ENCODE measurements at places on chromosomes 6 and 20.

DNA sequence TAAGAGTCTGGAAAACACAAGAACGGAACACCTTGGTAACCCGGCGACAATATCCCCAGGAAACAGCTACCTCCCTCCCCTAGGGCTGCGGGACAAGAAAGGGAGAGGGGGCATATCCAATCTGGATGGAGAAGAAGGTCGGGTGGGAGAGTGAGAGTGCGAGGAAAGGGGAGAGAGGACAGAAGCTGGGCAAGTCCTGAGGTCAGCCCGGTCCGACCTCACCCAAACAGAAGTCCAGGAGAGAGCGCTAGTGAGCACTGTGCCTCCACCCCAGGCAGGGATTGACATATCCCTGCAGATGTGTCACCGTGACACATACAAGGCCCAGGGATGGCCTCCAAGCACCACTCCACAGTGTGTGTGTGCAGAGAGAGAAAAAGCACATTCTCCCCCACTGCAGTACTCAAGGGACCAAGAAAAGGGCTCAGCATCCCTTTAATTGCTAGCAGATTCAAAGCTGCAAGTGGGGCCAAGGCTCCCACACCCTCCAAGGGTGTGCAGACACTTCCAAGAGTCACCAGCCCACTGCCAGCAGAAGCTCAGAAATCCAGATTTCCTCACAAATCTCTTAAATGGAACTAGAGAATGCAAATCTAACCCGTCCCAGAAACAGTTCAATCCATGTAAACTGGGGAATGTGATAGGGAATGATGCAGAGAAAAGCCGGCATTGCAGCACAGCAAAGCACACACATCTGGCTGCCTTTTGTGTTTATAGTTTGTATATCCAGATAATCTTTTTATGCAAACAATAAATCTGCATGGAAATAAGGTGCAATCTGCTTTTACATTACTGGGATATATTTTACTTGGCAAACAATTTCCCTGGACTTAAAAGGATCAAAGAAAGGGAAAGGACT lies 3.1 kb downstream of the PXDC1 start:
- DNase-seq, result no peak

DNA sequence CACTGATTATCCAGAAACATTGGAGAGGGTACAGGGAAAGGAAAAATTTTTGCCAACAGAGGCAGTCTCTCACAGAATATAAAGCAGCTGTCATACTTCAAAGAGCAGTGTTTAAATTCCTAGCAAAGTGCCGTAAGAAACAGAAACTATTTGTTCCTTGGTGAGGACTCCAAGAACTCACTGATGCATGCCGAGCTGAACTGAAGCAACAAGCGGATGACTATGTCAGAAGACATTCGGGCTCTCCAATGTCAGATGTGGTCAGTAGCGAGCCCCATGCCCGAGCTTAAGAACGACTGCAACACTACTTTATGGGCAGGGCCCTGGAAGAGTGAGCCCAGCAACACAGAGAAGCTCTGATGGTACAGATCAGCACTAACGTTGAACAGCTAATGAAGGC lies 54.7 kb downstream of the OR2B6 start:
- no peak for DNase-seq

- no peak for DNase-seq
Observed at GRCh38 chr20:19996222-19996621, 20.9 kb upstream of the NAA20 start.

DNA sequence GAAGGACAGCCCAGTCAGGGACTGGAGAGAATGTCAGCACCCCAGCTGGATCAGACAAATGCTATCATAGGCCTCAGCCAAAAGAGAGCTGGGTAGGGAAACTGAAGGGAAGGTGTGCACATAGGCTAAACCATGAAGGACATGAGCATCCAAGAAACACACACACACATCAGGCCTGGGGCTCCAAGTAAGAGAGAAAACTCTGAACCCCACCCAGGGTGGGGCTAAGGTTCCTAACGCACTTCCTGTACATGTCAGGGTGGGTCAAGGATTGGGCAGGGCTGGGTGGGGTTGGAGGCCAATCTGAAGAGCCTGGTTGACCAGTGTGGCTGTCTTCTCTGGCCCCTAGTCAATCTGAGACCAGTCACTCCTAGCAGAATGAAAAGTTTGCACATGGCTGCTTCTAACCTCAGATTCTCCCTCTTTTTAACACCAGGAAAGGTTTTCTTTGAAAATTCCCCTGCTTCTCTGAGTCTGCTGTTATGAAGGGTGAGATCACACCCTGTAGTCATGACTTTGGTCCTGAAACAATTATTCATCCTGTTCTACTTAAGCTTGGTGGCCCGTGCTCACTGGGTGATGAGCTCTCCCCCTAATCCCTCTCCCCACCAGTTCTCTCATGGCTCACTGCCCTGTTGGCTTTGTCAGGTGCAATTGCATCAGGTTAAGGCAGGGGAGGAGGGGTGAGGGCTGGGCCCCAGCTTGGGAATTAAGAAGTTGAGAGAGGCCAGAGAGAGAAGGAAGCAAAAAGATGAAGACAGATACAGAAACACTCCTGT lies 88.4 kb downstream of the MAFB start:
- DNase-seq, result no peak

DNA sequence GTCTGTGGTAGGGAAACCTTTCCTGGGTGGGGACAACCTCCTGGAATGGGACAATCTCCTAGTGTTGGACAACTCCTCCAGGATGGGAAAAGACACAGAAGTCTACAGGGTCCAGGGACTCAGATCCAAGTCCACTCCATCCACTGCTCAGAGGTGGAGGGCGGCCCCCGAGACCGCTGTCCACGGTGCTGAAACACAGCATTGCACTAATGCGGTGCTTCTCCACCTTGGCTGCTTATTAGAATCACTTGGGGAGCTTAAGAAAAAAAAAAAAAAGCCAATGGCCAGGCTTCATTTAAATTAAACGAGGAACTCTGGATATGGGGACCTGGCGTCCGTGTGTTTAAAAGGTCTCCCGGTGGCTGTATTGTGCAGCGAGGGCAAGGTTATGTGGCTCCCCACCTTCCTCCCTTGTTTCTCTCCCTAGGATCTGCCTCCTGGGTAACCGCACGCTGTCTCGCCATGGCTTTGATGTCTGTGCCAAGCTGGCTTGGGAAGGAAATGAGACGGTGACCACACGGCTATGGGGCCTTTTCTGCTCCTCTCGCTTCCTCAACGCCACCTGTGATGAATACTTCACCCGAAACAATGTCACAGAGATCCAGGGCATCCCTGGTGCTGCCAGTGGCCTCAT lies 12.0 kb downstream of the SLC12A5 start:
- DNase-seq, result peak; percentile 20

Data from central memory CD4-positive, alpha-beta T cell (primary cell).